ENCODE measurements at places on chromosomes 1 and 21.

DNA sequence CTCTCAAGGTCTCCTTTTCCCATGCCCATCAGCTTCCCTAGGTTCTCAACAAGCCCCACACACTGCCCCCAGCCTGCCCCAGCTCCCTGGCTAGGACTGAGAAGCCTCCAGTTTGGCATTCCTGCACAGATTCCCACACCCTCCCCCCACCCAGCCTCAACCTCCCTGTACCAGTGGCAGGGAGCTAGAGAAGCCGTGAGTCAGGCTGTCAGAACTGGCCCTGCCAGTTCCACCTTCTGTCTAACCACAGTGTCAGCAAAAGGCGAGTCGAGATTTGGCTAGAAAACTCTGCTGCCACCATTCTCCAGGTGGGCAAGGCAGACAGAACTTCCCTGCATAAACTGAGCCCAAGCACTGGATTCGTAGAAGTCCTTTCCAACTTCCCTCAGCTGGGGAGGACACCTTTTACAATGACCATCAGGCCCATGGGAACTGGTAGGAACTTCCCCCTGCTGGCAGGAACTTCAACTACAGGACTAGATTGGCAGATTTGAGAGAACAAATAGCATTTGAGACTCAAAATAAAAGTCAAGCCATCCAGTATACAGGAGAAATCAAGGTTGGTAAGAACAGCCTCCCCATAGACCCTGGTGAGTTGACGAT is 31.0 kb downstream of the TNNT2 start:
- DNase-seq, result no peak

DNA sequence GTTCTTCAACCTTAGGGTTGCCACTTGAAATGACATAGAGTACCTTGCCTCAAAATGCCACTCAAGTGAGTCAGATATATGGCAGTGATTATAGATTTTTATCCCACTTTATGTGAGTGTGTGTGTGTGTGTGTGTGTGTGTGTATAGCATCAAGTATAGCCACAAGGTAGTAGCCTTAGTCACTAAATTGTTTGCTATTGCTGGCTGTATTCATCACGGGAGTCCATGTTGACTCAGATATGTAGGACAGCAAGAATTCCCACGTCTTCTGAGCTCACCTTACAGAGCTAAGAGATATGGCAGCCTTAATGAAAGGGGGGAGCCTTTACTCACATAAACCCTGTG is 9.3 kb downstream of the ETS2 start:
- DNase-seq, result no peak

- no peak for DNase-seq
Observed at GRCh38 chr1:55275941-55276341, 60.8 kb upstream of the USP24 start.

DNA sequence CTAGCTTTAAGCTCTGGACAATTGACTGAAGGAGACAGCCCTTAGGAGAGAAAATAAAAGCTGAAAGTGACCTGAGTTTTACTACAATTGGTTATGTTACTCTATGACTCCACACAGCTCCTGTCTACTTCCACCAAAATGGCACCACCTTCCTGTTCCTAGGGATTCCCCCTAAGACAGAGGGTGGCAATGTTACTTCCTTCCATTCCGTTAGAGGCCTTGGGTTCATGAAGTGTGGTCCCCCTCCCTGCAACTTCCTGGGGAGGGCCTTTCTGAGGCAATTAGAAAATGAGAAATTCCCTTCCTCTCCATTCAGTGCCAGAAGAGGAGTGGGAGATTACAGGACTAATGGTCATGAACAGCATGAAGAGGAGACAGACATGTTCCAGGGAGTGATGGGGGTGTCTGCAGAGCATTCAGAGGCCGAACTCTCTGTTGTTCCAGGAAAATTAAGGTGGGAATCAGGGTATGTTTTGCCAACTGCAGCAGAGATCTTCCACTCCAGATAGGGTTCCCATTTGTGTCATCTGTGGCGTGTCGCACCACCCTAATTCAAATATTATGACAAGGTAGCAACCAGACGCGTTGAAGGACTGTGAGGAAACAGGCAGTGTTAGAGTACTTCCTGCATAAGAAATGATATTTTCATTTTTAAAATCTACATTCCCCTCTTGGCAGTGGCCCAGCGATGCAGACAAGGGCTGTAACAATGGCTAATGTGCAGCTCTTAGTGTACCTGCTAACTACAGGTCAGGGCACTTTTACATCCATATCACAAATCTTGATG is 53.1 kb upstream of the TRIM67 start:
- no peak for DNase-seq

GRCh38 chr1:114282751-114283403 is 129.2 kb upstream of the SYT6 start:
- DNase-seq, result peak; percentile 57

DNA sequence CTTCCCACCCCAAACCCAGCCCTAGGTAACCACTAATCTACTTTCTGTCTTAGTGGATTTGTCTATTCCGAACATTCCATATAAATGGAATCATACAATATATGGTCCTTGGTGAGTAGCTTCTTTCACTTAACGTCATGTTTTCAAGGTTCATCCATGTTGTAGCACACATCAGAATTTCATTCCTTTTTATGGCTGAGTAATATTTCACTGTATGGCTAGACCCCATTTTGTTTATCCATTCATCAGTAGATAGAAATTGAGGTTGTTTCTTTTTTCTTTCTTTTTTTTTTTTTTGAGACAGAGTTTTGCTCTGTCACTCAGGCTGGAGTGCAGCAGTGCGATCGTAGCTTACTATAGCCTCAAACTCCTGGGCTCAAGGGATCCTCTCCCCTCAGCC is 3.2 kb downstream of the SPATA21 start:
- no peak for DNase-seq

DNA sequence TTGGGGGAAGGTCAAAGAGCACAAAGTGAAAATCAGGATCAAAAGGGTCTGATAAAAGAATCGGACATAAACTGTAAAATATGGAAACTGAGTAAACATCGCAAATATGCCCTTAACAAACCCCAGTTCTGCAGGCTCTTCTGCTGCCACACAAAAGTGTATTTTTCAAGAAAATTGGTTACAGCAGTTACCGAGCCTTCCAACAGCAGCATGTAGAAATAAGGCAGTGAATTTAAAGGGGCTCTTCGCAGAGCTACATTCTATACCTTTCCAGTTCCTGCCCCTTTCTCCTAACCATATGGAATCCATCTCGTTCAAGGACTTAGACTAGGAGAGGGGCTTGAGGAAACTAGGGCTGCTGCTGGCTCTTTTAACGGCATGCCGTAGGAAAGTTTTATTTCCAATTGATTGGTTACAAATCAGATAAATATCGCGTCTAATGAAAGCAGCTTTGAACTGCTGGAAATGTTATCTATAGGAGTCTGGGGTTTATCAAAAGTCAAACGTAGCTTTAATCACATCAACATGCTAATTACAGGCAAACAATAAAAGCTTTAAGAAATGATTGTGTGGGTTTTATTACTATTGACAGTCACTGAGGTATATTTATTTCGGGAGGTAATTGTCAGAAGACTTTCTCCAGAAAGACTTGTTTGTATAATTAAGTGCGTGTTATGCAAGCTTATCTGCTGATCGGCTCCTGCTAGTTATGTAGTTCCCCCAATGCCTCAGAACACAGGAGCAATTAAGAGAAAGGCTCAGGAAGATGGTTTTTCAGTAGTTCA is 59.1 kb downstream of the GORAB start:
- no peak for DNase-seq

DNA sequence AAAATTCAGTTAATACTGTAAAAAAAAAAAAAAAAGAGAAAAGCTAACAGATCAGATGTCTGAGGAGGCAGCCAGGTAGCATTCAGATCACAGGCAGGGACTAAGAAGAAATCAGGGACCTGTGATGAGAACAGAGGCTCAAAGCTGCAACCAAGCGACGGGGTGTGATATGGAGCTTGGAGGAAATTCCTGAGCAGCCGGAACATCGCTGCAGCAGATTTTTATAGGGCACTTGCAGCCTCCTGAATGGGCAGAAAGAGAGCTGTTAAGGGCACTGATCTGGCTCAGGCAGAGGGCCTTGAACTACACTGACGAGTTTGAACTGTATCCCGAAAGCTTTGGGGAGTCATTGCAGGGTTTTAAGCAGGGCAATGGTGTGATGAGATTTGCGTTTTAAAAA is 315.4 kb downstream of the ADGRL2 start:
- DNase-seq, result no peak

DNA sequence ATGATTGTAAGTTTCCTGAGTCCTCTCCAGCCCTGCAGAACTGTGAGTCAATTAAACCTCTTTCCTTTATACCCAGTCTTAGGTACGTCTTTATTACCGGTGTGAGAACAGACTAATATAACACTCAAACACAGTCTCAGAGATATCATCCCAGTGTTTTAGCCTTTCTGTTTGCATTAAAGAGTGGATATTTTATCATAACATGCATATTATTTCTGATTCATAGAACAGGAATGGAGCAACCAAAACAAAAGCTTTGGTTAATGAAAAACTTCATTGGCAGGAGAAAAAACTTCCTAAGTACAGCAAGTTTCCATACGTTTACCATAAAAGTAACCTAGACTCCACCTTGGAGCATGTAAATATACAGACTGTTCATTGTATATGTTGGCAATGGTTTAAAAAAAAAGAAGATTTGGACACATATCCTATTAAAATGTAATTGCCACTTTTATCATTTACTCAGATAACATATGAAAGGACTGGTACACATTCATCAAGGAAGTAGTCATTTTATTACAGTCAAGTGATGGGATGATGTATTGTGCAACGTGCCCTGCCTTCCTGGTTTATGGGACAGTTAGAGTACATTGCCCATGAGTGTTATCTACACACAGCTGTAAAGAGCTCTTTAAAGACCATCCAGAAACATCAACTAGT is 144.8 kb downstream of the ETS2 start:
- DNase-seq, result no peak

- DNase-seq, result no peak
Observed at GRCh38 chr21:34846601-34847112, 177.9 kb downstream of the CLIC6 start.

GRCh38 chr1:158203693-158204457 is 23.2 kb downstream of the CD1D start:
- no peak for DNase-seq

DNA sequence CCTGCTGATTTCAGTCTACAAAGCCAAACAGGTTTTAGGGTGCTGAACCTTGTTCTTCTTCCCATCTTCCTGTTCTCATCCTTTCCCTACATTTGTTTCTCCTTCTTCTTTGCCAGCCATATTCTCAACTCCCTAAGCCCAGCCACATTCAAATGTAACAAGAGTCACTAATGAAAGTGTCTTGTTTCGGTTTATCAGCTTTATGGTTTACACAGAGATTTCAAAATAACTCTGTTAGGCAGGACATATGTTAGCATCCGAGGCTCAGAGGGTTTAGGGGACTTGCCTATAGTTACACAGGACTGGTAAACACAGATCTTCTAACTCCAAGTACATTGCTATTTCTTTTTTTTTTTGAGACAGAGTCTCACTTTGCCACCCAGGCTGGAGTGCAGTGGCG is 61.3 kb downstream of the NDUFS5 start:
- no peak for DNase-seq

DNA sequence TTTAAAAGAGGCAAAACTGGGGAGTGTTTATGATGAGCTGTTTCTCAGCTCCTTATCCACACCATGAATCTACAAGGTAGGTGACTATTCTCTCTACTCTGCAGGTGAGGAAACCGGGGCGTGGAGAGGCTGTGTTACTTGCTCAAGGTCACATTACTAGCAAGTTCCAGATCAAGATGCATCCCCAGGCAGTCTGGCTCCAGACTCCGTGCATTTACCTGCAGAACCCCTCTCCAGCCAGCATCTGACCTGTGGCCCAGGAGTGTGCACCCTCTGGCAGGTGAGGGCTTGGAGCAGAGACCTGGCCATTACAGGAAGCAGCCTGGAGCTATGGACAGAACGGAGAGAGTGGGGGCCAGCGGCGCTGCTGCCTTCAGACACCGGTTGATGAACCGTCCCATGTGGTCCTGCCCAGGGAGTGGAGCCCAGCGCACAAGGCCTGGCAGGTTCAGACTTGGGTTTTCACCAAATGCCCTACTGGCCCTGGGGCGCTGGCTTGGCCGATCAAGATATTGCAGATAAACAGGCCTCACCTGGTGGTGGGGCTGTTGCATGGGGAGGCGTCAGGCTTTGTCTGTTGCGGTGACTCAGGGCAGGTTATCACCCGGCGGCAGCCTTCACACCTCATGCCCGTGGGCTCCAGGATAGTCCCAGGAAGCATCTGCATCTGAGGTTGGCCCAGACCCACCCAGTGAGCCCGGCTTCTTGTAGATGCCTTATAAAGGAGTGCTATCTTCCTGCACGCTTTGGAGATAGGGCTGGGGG is 29.2 kb upstream of the WNT4 start:
- DNase-seq, result no peak

DNA sequence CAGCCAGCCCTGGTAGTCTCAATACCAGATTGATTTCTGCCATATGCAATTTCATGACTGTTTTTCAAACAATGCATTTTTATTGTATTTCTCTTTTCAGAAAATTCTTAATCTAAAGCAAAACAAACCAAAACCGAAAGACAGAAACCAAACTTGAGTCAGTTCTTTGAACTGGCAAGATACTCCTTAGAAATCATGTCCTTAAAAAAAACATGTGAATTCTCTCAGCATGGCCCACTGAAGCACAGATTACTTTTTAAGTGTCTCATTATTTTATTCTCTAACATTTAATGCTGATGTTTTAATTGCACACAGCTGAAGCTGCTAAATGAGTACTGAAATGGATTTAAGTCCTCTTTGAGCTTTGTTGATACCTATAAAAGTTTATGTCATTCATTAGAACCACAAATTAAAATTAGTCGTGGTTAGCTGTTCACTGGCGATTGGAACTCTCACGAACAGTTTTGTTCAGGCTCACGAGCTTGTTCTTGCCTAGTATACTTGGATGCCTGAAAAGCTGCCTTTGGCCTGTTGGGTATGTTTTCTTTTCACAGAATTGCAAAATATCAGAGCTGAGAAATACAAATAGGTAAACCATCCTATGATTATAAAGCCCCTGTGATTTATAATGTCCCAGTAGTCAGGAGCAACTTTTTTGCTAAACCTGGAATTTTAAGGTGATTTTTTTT is 87.5 kb downstream of the CAMTA1 start:
- no peak for DNase-seq

GRCh38 chr1:43239484-43239883 is 30.3 kb upstream of the TMEM125 start:
- no peak for DNase-seq

DNA sequence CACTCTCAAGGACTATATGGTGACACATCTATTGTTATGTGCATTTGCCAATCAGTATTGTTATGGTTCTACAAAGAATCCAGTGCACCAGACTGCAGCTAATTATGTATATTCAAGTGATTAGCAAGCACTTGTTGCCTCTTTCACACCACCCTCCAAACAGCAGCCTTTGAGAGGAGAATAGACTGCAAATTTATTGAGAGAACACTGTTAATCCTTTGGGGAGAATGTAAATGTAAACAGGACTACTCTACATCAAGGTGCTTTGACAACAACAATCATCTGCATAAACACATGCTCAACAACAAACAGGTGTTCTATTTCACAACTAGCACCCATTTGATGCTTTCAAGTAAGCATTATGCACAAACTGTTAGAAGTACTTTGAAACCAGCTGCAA is 117.4 kb downstream of the AKT3 start:
- no peak for DNase-seq

DNA sequence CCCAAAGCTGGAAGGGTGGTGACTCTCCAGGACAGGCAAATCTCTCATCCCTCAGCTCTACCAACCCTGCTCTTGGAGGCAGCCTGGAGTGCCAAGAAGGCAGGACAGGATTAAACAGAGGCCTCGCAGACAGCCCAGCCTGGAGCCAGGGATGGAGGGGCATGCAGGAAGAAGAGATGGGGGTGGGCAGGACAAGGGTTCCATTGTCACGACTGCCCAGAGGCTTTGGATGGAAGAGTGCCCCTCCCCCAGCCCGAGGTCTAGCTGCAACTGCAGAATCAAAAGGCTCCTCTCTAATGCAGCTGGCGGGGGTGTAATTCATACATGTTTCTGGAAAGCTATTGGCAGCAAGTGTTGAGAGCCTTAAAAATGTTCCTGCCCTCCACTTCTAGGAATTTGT is 8.8 kb downstream of the RAB7B start:
- no peak for DNase-seq
